ENCODE measurements at places on chromosomes 12 and 14. TPM values are rescaled to one million over a fixed set of nuclear protein-coding genes. Genes with fewer than 3 reads are reported as not detected.

- DNase-seq = no peak
Measured at GRCh38 chr14:30813216-30813615, 61.1 kb upstream of the COCH start.

- DNase-seq = no peak
Measured at GRCh38 chr12:53530061-53530460, 22.8 kb upstream of the NPFF start.

DNA sequence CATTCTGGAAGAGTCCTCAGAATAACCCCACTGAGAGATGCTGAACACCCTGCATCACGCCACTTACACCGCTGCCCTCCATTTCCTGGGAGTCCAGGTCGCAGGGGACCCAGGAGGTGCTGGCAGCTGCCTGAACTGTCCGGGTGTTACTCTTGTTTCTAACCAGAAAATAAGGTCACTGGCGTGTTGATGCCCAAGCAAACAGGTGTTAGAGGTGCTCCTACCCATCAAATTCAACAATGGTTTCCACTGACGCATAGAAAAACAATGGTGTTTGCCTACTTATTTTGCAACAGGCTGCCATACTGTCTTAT lies 23.8 kb downstream of the PITPNM2 start:
- DNase-seq = no peak

DNA sequence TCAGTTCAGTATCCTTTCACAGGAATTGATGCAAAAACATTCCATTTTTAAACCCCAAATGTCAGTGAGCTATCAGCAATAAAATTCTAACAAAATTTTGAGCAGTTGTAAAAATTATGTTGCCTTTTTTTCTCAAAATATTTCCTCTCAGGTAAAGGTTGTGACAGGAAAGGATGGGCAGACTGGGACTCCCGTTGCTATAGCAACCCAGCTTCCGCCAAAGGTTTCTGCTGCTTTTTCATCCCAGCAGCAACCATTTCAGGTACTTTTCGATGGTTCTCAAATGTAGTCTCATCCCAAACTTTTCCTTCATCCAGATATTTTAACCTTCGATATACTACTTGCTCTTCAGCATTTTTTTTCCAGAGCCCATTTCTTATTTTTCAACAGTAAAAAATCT lies 13.6 kb downstream of the EP400 start:
- DNase-seq = no peak

GRCh38 chr14:22415605-22415959 lies 173.4 kb downstream of the DAD1 start:
- no peak for DNase-seq

DNA sequence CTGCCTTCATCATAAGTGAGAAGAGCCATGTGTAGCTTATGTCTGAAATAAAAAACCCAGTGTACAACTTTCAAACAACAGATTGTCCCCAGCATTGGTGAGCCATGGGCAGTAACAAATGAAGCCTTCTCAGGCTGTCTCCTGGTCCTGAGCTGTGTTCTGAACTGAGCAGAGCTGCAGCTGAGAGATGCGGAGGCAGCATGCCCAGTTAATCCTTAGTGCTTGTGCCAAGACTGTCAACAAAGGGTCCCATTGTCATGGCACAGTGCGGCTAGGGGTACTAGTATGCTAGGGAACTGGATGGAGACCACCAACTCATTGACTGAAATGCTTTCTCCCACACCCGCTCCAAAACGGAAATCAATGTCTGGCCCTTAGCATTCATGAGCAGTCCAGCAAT lies 154.3 kb downstream of the RMST start:
- no peak for DNase-seq

GRCh38 chr12:67802731-67803130 lies 154.2 kb downstream of the DYRK2 start:
- DNase-seq = no peak

- DNase-seq = no peak
Measured at GRCh38 chr14:74257078-74257940, 18.1 kb downstream of the VSX2 start.

DNA sequence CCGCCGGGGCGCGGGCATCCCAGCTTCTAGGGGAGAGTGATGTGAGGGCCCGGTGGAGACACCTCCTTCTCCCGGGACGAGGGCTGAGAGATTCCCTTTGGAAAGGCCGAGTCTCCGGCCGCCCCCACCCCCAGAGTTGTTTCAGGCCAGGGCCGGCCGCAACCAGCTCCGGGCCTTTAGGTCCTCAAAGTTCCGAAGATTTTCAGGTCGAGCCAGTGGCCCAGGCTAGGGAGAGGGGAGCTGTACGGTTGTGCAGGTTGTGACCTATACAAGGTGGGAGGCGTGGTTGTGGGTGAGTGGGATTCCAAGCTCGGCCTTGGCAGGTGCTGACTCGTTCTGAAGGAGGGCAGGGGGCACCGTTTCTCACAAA lies 18.4 kb upstream of the ANKRD33 start:
- no peak for DNase-seq

- no peak for DNase-seq
Measured at GRCh38 chr12:9597365-9597764, 10.4 kb downstream of the KLRB1 start.

- no peak for DNase-seq
Measured at GRCh38 chr12:12249216-12250050, 17.4 kb downstream of the LRP6 start.

GRCh38 chr14:21233457-21234076 lies 35.7 kb downstream of the HNRNPC start:
- no peak for DNase-seq

GRCh38 chr14:103569408-103569807 lies 6.6 kb downstream of the COA8 start:
- no peak for DNase-seq

DNA sequence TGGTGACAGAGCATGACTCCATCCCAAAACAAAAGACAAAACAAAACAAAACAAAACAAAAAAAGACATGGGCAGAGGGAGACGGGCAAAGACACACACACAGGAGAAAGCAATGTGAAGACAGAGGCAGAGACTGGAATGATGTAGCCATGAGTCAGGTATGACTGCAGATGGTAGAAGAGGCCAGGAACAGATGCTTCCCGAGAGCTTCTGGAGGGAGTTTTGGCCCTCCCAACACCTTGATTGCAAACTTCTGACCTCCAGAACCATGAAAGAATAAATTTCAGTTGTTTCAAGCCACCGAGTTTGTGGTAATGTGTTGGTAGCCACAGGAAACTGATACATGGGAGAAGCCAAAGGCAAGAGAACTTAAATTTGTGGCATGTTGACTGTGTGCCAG lies 27.1 kb downstream of the VWF start:
- DNase-seq = no peak

DNA sequence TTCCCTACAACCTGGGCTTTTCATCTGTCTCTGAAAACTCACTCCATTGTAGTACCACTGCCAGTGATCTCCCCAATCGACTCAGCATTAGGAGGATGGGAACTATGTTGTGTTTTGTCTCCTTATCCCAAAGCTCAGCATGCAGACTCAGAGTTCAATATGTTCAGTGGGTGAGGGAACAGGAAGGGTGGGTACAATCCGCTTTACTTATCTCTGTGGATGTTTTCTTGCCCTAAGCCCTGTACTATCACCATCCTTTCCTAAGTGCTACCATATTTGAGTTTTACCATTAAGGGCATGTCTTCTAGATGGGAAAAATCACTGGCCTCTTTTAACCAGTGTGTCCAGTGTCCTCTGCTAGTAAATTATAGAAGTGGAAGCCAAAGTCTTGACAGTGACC lies 107.1 kb downstream of the PPM1H start:
- no peak for DNase-seq

DNA sequence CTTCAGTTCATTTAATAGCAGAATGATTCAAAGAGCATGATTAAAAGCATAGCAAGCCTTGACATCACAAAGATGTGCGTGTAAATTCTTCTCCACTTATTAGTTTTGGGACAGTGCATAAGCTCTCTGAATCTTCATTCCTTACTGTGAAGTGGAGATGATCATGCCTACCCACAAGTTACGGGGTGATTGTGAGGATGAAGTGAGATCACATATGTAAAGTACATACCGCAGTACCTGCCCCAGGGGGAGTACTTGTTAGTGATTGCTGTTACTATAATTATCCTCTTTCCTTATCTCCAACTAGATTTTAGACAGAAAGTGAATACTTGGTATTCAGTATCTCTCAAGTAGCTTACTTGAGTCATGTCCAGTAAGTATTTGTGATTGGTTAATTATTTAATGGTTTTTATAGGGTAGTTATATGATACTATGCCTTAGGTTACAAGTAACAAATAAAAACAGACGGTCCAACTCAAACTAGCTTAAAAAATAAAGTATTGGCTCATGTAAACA lies 6.0 kb downstream of the RAD9B start:
- no peak for DNase-seq

DNA sequence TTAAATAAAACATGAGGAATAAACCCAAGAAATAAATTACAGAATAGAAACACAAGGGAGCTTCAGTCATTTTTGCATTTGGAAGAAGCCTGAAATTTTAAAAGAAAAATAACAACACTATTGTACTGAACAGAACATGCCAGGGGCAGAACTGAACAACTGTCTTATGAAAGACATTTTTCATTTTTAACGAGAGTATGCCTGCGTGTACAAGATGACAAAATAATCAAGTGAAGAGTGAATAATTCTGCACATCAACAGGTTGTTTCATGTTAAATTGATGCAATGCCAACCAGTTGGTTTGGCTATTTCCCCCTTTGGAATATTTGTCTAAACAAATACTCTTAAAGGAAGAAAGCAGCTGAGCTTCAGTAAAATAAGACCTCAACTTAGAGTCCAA lies 103.3 kb upstream of the BTG1 start:
- DNase-seq = no peak

GRCh38 chr12:49875115-49875720 lies 28.5 kb downstream of the FAIM2 start:
- DNase-seq = no peak

DNA sequence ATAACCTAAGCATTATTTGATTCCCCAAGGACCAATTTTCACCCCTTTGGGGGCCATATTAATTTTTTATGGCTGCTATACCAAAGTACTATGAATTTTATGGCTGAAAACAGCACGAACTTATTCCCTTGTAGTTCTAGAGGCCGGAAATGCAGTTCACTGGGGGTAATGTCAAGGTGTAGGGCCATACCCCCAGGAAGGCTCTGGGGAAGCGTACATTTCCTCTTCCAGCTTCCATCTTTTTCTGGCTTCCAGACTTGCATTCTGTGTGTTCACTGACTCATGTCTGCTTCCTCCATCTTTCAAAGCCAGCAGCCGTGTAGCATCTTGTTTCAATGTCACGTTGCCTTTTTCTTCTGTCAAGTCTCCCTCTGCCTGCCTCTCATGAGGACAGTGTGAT lies 133.5 kb downstream of the BICD1 start:
- DNase-seq = no peak

GRCh38 chr12:93442411-93443340 lies 929 bp upstream of the UBE2N start:
- DNase-seq = no peak

DNA sequence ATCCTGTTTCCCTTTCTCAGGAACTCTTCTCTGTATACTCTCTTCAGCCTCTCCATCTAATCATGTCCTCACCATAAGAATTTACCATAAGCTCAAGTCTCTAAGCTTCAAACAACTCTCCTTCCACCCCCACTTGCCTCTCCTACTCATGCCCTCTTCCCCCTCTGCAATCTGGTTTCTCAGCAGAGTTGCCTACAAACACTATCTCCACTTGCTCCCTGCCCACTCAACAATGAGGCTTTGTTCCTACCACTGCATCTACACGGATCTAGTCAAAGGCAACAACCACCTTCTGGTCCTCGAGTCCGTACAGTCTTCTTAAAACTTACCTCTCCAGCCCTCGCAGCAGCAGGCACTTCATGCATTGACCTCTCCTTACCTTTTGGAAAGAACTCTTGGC lies 17.2 kb upstream of the FBLN5 start:
- DNase-seq = no peak

The ZC3H10 gene
- polyA plus RNA-seq = 5.1 TPM

The AMDHD1 gene
- polyA plus RNA-seq = 1.1 TPM

The PPP4R4 gene
- 0.70 TPM for polyA plus RNA-seq

The CCDC197 gene
- not detected for polyA plus RNA-seq

The RND1 gene
- polyA plus RNA-seq = 1.6 TPM

The TGM1 gene
- polyA plus RNA-seq = 4.7 TPM

The CLEC6A gene
- polyA plus RNA-seq = not detected

The NAA25 gene
- 18.8 TPM for polyA plus RNA-seq

The TAS2R7 gene
- polyA plus RNA-seq = not detected

Data from right lung (tissue), 10 donors.